ENCODE measurements at places on chromosomes 4 and X.

DNA sequence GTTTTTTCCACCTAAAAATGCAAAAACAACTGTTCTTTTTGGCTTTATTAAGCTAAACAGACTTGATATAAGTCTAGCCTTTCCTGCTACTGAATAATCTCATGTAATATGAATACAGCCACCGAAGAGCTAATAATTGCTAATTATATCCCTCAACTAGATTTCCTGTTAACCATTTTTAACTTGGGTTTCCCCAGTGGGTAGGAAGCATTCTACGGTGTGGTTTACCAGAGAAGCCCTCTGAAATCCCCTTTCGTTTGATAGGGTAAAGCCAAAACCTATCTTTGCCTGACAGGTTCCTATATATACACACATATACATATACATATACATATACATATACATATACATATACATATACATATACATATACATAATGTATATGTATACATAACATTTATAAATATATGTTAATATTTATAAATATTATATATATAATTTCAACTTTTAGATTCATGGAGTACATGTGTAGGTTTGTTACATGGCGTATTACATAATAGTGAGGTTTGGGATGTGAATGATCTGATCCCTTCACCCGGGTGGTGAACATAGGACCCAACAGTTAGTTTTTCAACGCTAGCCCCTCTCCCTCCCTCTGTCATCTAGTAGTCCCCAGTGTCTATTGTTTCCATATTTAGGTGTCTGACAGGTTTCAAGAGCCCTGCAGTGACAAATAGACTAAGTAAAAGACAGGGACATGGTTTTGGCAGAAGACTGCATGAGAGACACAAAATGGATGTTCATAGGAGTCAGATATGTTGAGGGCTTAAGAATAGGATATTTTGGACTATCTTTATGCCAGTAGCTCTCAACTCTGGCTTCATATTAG lies 62.4 kb downstream of the ATXN3L start:
- DNase-seq, result no peak

GRCh38 chrX:112961981-112962380 lies 121.3 kb upstream of the AMOT start:
- DNase-seq, result no peak

DNA sequence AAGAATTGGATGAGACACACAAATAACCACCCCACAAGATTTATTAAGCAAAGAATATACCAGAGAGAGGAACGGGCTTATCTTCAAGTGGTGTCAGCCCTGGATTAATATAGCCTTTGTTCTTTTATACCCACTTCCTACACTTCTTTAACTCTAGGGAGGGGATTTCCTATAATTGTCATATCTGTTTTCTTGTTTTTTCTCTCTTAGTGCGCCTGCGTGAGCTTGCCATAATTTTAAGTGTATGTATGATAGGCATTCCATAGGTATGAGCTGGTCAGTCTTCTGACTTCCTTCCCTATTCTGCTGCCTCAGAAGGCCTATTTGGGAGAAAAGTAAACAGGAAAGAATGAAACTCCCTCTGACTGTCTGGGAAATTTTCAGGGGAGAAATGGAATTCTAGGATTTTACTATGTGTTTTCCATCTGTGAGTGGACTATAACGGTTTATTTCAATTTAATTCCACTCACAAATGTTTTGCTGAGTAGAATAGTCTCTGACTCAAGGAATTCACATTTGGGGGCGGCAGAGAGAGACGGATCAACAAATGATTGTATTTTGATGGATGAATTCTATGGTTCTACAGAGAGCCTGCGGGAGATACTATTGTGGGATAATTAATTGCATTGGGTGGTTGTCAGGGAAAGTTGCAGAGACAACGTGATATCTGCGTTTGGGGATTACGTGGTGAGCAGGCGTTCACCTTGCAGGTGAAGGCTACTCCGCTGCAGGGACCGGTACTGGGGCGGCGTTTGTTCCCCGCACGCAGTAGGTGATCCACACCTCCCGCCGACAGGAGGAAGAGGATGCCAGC lies 626 bp upstream of the CEP135 start:
- DNase-seq, result no peak

DNA sequence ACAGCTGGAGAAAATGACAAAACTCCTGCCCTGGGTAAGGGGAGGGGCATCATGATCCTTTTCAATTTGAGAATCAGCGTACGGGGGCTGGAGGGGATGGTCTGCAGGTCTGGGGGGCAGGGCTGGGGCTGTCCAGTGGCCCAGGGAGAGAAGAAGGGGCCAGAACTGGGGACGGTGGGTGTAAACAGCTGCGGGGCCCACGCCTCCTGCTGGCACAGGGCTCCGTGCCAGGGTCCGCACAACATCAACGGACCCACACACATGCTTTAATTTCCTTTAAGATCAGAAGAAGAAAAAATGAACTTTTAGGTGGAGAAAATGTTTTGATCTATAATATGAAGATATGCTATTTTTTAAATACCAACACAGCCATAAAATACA lies 52.1 kb downstream of the PSAPL1 start:
- no peak for DNase-seq

DNA sequence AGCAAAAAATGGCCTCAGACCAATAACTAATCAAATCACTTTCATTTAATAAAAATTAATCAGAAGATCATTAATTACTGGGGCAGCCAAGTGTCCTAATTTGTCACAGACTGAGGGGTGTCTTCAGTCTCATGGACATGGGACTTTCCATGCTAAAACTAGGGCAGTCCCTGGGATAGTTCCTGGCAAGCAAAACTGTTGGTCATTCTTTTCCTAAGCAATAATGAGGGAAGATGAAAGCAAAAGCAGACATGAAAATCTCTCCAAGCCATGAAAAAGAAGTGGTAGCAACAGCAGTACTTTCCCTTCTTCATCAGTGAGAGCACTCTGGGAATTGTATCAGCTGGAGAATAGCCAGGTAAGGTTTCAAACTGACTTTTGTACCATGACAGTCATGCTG lies 3.7 kb upstream of the ANTXR2 start:
- DNase-seq, result no peak

DNA sequence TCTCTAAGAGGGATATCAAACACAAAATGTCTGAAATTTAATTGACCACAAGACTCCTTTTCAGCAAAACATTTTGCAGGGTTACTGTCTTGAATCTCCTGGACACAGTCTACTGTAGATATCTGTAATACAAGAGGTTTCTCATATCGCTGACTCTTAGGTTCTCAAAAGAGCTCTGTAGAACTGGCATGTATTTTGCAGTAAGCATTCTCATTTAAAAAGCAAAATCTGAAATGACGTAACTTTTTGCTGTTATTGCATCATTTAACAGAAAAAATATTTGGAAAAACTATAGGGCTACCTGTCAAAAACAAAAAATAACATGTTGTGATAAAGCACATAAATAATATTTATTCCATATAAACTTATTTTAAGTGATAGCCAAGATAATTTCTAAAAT lies 114.2 kb downstream of the CDS1 start:
- DNase-seq, result no peak

DNA sequence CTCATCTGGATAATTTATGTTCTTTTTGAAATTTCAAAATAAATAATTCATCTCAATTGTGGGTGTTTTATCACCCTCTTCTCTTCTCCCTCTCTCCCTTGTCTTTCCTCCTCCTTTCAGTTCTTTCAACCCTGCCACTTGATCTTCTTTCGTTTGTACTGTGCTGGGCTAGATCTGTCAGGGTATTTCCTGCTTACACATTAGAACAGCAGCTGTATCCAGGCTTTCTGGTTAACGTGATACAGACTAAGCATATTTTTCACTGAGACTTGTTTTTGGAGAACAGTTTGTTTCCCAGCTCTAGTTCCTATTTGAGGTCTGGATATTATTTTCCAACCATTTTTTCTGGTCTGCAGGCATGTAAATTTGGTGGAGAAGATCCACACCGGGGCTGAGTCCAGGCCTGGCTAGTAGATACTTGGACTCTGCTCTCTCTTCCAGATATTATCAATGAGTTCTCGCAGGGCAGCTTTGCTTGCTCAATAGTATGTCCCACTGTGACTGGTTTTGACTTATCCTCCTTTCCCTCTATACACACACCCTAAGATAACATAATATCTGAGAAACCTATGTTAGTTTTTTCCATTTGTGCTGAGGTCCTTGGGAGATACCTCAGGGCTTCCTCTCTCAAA lies 1310.7 kb upstream of the TENM3 start:
- DNase-seq, result no peak

GRCh38 chr4:13544606-13545393 lies 492 bp upstream of the NKX3-2 start:
- DNase-seq, result no peak

DNA sequence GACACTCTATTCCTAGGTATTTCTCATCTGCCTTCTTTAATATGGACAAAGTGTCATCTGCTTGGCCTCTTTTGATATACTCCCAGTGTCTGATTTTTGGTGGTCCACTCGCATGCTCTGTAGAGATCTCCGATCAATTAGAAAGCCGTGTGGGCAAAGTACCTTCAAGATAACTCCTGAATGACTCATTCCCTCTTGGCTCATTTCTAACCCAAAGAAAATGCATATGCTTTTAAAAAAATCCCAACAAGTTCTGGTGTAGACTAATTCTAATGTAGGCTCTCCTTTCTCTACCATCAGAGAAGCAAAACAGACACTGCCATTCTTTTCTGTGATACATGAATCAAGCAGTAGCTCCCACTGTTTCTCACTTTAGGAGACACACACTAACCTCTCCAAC lies 714.9 kb upstream of the ADGRL3 start:
- DNase-seq, result no peak

DNA sequence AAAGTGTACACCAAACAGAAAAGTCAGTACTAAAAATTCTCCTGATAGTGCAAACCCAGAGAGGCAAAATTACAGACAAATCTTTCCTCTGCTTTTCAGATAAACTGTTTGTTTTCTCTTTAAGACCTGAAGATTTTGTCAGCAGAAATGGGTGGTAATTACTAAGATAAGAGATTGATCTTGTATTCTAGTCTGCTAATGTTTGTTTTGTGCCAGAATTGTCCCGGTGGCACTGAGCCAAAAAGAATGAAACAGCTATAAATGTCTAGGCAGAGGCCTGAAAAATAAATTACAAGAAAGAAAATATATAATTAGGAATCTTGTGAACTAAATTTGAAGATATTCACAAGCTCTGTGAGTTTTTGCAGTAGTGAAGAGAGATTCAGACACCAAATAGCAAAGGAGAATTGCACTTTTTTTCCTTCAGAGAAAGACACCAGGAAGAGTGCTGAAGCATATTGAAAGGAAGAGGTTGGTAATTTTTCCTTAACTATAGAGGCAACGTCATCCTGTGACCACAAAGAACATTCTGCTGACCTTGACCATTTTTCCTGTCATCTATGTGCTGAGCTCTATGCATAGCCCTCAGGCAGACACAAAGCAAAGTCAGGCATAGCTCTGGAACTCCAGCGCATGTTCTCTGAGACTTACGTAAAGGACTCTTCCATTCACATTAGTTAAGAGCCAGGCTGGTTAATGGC lies 314.5 kb upstream of the RASGEF1B start:
- DNase-seq, result no peak

DNA sequence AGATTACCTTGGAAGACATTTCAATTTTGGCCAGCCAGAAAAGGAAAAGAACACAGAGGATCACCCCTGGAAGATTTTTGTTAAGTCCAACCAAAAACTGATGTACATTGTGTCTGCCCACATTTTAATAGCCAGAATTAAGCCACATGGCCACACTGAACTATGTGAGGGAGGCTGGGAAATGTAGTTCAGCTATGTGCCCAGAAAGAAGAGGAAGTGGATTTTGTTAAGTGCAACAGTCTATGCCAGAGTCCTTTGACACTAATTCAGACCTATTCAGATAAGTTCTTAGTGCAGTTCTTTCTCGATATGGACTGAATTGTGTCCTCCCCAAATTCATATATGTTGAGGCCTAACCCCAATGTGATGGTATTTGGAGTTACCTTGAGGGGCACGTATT lies 18.4 kb downstream of the PRPS1 start:
- no peak for DNase-seq

DNA sequence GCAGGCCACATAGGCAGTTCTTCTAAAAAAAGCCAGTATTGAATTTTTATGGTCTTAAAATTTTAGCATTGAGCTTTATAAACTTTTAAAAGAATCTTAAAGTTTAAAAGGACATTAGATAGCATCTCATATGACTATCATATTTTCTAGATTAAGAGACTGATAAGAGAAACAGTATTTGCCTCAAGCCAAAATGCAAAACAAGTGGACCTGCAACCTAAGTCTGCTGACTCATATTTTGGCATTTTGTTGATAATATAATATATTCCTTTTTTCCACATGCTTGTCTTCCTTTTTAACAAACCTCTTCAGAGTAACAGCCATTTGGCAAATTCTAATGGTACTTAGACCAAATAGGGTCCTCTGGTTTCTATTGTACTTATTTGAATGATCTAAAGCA lies 328.5 kb upstream of the GALNTL6 start:
- DNase-seq, result no peak

DNA sequence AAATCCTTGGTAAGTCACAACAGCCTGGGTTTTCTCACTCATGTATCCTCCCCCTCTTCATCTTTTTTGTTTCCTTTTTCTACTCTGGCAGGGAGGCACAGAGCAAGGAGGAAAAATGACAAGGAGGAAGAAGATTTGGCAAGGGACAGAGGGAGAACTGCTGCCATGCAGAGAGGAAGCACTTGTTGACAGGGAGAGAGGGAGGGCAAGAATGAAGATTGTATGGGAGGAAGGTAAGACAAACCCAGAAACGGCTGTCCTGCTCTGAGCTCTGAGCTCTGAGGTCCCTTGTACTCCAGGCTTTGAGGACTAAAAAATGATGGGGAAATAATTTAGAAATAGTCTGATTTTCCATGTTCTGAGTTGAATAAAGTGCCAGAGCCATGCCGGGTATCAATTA lies 123.9 kb downstream of the DCHS2 start:
- DNase-seq, result no peak

- no peak for DNase-seq
These were observed 31.7 kb upstream of the APLN start for GRCh38 chrX:129686422-129686948.

DNA sequence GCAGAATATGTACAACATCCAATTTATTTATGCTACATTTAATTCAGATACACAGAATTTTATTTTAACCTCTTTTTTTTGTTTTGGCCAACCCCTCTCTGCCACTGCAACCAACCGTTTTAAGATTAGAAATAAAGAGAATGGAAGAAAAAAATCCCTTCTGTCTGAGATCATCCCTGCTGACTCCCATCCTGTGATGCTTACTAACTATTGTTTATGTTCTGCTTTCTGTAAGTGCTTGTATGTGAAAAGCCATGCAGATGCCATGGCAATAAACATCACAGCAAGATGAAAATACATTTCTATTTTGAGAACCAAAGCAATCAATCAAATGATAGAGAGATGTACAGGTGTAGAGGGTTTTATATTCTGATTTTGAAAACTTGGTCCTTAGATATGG lies 70.1 kb downstream of the GABRB1 start:
- no peak for DNase-seq

DNA sequence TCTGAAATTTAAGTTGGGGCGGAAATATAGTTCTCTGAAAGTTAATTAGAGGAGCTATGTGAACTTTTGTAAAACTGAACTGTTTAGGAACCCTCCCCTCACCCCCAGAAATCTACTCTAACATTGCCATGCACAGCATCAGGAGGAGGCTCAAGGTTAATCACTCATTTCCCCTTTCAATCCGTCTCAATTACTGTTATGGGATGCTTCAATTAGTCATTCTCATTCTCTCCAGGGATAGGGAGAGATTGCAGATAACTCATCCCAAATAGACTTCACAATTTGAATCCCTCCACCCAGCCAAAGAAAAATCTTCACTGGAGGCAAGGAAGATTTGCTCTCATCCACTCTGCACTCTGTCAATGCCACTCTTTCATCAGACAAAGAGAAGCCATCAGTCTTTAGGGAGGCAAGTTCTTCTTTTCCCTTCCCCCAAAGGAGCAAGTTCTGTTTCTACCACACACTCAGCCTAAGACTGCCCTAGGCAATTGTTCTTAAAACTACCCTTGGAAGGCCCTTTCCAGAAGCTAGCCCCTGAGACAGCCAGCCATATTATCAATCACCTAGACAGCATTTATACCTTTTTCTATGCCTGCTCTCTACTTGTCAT lies 140.4 kb downstream of the SLC10A7 start:
- no peak for DNase-seq
